ENCODE measurements at places on chromosomes 2 and 18.

DNA sequence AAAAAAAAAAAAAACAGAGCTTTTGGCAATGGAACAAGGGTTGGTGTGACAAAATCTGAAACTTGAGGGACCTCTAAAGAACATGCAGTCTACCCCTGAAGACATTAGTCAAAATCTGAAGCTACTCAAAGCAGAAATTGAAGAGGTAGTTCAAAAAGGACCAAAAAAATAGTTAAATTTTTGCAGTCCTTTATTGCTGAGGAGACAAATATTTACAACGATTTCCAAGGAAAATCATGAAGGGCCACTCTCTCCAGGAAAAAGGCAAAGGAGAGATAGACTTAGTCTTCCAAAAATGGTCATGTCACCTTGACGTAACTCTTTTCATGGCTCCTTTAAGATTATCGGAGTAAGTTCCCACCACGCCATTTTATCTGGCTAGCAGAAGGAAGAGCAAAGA is 452.0 kb downstream of the XIRP2 start:
- no peak for DNase-seq

DNA sequence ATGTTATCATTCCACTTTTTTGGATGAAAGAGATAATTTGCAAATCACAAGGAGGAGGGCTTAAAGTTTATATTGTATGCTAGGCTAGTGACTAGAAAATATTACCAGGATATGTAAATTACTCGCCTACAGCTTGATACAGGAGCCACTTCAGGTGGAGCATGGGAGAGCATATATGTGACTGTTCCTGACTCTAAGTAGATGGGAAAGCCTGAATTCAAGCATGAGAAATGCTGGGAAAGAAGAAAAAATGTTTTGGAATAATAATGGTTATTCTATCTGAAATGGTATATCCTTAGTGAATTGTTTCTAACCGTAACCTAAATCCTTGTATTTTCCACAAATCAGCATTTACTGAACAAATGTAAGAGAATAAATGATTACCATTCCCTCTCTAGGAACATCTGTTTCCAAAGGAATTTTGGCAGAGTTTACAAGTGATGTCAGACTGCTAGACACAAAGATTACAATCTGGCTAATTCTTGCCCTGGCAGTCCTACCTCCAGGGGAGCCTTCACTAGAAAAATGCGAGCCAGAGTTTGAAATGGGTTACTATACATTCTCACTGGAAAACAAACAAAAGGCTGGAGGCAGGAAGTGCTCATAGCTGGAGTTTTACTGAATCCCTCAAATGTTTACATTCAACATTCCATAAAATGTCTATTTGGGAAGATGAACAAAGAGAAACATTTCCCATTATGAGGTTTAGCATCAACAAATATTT is 129.4 kb upstream of the MAPRE2 start:
- no peak for DNase-seq

- DNase-seq: no peak
Observed at GRCh38 chr2:108220191-108220590, 19.6 kb upstream of the SULT1C3 start.

DNA sequence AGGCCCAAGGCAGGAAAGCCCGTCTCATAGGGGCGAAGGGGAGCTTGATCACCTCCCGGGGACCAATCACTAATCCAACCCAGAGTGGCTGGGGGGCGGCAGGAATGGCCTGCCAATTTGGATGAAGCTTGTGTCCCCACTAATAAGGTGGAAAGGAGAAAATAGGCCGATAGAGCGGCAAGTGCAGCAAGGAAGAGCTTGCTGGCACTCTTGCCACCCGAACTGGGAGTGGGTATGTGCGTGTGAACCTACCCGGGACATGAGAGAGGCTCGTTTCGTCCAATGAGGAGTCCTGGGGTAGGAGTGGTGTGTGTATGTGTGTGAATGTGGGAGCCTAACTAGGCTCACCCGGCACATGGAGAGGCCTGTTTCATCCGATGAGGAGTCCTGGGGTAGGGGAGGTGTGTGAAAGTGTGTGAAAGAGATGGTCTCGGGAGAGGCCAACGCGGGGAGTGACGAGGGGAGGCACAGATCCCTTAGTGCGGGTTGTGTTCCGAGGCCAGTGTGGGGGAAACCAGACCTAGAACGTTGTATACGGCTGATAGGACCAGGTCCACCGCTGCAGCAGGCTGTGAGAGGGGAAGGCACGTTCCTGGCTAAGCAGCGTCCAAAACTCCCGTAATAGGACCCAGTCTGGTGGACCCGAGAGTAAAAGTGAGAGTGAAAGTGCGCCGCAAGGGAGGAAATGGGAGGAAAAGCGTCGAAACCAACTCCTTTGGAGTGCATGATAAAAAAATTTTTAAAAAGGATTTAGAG is 47.1 kb upstream of the SELENOI start:
- peak; percentile 70 for DNase-seq

DNA sequence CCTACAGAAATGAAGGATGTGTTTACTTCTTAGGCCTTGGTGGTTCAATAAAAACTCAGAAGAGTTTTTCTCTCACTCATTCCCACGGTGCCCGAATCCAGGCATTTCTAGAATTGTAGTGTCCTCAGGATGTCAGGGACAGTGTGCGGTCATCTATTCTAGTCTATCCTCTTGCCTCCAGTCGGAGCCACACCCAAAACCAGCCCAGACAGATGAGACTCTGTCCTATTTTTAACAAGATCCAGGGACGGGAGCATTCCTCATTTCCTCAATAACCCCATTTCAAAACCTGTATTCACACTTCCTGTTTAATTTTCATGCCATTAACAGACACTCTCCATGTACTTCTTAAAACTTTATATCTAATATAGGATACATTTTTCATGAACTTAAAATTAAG is 11.6 kb upstream of the RBMS1 start:
- no peak for DNase-seq

GRCh38 chr2:182824056-182824766 is 42.2 kb downstream of the FRZB start:
- DNase-seq: no peak

DNA sequence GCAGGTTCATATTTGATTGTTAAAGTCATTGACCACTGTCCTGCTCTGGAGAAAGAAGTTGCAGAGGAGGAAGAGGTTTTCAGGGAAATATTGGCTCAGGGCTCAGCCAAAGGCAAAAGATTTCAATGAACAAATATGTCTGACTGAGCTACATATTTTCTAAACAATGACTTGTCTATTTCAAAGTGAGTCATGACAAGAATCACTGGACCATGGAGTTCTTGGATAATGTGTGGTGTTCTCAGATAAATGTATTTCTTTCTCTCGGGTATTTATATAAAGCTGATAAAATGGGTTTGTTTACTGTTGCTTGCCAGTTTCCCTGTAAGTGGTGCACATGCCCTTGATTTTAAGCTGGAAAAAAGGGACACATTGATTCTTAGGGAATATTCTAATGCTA is 34.3 kb upstream of the RMP24 start:
- DNase-seq: no peak

- DNase-seq: no peak
Observed at GRCh38 chr18:36448384-36449290, 151.1 kb downstream of the FHOD3 start.

GRCh38 chr2:40317046-40317445 is 134.8 kb downstream of the SLC8A1 start:
- DNase-seq: no peak

DNA sequence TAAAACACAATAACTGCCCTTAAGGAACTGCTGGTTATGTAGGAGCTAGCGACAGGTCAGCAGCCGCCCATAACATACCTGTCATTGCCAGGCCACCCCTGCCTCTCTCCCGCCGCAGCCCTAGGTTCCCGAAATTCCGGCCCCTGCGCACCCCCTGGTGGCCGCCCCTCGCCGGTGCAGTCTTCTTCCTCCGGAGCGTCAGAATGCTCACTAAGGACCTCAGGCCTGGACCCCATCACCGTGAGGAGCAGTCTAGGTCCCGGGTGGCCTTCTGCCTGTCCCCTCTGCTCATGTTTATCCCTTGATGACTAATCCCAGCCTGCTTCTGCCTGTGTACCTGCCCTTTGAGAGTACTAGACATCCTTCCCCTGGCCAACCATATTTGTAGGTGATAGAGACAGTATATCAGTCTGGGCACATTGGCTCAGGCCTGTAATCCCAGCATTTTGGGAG is 115.7 kb upstream of the SLC1A4 start:
- DNase-seq: peak; percentile 76

DNA sequence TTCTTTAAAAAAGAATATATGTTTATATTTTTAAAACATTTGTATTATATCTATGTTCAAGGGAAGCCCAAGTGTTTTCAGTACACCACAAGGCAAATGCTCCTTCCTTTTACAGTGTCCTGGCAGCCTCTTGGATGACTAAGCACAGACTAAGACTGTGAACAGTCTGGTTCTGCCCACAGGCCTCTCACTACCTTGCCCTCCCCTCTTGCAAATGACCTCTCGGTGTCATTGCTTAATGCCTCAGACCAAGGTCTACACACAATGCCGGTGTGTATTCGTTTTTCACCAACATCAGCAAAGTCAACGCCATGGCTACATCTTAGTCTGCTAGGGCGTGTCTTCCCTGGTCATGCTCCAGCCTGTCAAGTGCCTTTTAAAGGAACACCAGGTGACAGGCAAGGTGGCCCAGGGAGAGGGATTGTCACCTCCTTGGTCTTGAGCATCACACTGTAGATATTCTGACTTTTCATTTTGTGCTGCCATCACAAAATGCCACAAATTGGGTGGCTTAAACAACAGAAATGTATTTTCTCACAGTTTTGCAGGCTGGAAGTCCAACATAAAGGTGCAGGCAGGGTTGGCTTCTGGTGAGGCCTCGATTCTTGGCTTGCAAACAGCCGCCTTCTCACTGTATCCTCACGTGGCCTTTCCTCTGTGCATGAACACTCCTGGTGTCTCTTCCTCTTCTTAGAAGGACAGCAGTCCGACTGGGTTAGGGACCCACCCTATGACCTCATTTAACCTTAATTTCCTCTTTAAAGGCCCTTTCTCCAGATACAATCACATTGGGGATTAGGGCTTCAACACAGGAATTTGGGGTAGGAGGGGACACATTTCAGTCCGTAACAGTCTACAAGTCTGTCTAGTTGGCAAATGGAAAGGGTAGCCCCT is 266.5 kb downstream of the KLHL29 start:
- no peak for DNase-seq

- peak; percentile 62 for DNase-seq
Observed at GRCh38 chr2:29841386-29842004, 79.9 kb downstream of the ALK start.

- no peak for DNase-seq
Observed at GRCh38 chr18:77006305-77007175, 126.0 kb downstream of the MBP start.

DNA sequence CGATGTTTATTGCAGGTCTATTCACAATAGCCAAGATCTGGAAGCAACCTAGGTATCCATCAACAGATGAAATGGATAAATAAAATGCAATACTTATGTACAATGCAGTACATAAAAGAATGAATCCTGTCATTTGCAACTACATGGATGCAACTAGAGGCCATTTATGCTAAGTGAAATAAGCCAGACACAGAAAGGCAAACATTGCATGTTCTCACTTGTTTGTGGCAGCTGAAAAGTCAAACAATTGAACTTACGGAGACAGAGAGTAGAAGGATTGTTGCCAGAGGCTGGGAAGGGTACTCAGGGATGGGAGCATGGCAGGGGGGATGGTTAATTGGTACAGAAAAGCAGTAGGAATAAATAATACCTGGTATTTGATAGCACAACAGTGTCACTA is 563.9 kb downstream of the TMX3 start:
- DNase-seq: no peak

GRCh38 chr2:1300284-1300683 is 113.0 kb upstream of the TPO start:
- DNase-seq: no peak

GRCh38 chr2:235752846-235753245 is 259.0 kb downstream of the AGAP1 start:
- no peak for DNase-seq

DNA sequence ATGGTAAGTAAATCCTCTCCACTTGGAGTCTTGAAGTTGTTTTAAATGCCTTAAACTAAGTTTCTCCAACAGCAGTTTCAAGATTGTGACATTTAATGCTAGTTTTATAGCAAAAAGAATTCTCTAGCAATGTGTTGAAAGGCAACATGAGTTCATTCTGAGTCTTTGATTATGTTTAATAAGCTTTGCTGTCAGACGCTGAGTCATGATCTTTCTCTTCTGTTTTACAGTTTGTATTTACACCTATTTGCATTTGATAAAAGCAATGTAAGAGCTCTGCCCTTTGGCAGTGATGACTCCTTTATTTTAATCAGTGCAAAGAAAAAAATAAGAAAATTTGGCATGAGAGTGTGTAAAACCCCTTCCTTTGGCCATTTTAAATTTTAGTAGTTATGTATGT is 497.7 kb downstream of the STK39 start:
- no peak for DNase-seq

GRCh38 chr2:221412978-221413377 is 159.1 kb downstream of the EPHA4 start:
- DNase-seq: no peak

DNA sequence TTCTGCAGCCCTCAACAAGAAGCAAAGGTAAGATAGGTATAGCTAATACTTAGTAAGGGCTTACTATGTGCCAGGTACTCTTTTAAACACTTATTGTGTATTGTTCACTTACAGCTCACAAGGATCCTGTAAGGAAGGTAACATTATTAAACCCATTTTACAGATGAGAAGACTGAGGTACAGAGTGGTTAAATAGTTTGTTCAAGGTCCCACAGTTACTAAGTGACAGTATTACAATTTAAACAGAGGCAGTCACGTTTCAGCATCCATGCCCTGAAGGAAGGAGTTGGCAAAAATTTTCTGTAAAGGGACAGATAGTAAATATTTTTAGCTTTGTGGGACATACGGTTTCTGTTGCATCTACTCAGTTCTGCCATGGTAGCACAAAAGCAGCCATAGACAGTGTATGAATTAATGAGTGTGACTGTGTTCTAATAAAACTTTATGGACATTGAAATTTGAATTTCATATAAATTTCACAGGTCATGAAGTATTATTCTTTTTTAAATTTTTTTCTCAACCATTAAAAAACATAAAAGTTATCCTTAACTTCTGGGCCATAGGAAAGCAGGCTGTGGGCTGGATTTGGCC is 75.7 kb downstream of the LTBP1 start:
- no peak for DNase-seq

DNA sequence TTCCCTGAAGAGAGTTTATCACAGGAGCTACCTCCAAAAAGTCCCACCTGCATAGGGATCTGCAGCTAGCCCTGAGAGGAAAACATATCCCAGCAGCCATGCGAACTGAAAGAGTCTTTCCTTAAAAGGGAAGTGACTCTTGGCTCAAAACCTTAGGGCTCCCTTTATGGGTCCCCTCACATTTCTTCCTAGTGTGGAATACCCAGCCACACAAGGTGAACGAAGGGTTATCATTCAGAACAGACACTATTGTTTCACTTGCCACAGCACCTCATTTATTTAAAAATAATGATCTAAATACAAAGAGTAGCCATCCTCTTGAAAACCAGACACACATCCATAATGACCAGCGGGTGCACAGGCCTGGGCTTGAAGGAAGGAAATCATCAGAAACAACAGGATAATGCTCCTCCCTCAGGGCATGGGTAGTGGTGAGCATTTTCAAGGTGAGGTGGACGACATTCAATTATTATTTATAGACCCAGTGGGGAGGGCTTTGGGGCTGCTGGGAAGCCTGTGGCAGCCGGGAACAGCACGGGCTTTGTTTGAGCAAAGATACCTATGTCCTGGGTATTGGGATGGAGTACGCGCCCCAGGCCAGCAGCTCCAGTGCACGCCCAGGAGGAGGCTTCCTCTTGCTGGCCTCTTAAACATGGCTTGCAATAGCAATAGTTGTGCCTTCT is 119.0 kb upstream of the ITGA6 start:
- no peak for DNase-seq

- DNase-seq: no peak
Observed at GRCh38 chr2:236562434-236562833, 7.2 kb upstream of the ACKR3 start.
